Gastrocnemius medialis (tissue), 4 donors: ENCODE measurements at places on chromosomes 3 and 15. TPM values are rescaled to one million over a fixed set of nuclear protein-coding genes. Genes with fewer than 3 reads are reported as not detected.

GHSR gene
- not detected for total RNA-seq

NSUN3 gene
- total RNA-seq: 2.4 TPM

DNA sequence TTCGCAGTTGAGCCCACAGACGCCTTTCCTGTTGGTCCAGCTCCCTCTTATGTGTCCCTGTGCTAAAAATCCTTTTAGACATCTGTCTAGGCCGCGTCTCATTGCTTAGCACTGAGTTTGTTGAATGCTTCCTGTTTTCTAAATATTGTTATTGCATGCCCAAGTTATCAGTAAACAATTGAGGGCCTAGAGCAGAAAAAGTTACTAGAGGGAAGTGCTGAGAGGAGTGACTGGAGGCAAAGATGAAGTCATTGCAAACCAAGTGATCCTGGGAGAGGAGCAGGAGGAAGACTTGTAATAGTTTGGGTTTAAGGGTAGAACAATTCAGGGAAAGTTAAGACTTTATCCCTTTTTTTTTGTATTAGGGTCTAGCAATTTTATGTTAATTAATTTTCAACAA lies 88.1 kb downstream of the DCUN1D1 start:
- no peak for DNase-seq
- H3K36me3 ChIP-seq: no peaks in the 10 kb centered on the region
- H3K4me3 ChIP-seq: no peak overlapping the region
- H3K27me3 ChIP-seq: no peaks in the 10 kb centered on the region

CNTN4 gene
- 1.9 TPM for total RNA-seq
